Fibroblast of pulmonary artery (primary cell): ENCODE measurements at places on chromosomes 5 and 9.

- peak; percentile 71 for DNase-seq
Observed at GRCh38 chr5:36573438-36573837, 33.0 kb upstream of the SLC1A3 start.

GRCh38 chr5:53025487-53025886, 36.3 kb downstream of the ITGA2 start:
- DNase-seq, result no peak

DNA sequence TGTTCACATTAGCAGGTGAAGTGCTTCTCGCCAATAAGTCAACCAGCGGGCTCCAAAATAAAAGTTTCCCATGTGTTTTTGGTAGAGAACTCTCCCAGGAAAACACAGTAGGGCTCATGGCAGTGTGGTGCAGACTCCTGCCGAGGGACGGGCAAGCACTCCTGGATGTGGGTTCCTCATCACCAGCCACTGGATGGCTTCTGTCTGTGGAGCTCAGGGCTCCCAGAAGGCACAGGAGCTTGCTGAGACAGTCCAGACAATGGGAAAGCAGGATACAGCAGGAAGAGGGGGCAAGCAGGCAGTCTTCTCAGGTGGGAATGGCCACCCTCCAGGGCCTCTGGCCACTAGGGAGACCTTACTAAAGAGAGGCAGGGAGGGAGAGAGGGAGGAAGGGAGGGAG, 142.4 kb downstream of the HSD17B3 start:
- DNase-seq, result no peak

GRCh38 chr5:37208883-37209797, 40.0 kb downstream of the CPLANE1 start:
- DNase-seq, result peak; percentile 29

DNA sequence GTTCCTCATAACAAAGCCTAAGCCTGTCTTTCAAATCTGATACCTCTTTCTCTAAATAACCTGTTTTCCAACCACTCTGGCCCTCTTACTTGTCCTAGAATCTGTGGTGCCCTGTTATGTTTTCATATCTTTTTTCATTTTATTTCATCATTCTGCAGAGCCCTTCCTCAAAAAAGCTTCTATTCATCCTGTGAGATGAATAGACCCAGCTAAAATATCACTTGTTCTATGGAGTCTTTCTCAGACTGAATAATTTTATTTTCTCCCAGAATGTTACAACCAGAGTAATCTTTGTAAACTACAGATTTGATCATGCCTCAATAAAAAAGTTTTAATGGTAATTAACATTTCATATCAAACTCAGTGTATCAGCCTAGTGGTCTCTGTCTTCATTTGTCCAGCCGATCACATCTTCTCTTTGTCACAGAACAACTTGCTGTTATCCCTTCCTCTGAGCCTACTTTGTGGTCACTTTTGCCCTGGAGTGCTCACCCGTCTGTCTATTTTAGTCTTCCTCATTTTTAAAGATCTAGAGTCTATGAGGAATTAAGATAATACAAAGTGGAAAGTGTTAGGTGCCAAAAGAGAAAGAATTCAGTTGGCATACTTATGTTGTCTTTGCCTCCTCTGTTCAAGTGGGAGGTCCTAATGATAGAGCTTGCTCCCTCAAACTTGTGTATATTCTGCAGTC, 77.8 kb downstream of the ZCCHC7 start:
- DNase-seq, result no peak

GRCh38 chr9:133509179-133510083, 15.3 kb downstream of the MYMK start:
- DNase-seq, result no peak

DNA sequence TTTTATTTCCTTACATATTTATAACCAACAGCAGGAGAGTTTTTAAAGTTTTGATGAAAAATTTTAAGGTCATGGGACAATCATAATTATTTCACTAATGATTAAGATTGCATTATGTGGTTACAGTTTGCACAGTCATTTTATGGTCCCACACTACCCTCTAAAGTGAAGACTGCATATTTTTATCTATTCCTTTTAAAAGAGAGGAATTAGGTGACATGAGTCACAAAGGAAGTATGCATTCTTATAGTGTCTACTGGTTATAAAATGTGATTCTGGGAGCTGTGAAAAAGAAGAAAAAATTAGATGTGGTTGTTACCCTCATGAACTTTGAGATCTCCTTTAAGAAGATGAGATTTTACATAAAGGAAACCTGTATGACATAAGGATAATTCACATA, 87.9 kb upstream of the GRIA1 start:
- peak; percentile 10 for DNase-seq

DNA sequence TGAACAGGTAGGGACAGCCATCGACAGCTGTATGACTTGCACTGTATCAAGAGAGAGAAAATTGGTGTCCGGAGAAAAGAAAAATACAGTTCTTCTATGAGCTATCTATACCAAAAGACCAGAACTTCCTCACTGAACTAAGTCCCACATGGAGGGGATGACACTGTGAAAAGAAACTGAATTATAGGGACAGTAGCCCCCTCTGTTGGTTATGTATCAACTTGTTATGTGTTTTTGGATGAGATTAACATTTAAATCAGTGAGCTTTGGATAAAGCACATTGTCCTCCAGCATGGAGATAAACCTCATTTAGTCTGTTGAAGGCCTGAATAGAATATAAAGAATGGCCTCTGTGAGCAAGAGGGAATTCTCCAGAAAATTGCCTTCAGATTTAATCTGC, 176.6 kb upstream of the SH3GL2 start:
- peak; percentile 51 for DNase-seq

- no peak for DNase-seq
Observed at GRCh38 chr5:87405472-87406155, 7.1 kb downstream of the CCNH start.

- peak; percentile 77 for DNase-seq
Observed at GRCh38 chr5:134567641-134568336, 42.3 kb downstream of the JADE2 start.

DNA sequence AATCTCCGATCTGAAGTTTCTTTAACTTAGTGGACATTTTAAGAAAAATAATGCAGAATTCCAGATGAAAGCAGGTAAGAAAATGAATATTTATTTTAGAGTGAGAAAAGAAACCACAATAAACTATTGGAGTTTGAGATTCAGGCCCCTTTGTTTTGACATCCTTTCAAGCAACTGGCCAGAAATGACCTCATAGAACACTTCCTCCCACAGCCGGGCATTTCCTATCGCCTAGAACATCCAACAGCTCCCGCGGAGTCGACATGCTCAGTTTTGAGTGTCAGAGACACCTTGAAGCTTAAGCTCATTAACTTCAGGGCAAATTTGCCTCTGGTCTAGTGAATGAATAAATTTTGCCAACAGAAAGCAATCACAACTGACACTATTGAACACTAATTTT, 369.2 kb downstream of the TLE4 start:
- no peak for DNase-seq

- DNase-seq, result no peak
Observed at GRCh38 chr5:158847772-158848171, 251.9 kb downstream of the EBF1 start.

DNA sequence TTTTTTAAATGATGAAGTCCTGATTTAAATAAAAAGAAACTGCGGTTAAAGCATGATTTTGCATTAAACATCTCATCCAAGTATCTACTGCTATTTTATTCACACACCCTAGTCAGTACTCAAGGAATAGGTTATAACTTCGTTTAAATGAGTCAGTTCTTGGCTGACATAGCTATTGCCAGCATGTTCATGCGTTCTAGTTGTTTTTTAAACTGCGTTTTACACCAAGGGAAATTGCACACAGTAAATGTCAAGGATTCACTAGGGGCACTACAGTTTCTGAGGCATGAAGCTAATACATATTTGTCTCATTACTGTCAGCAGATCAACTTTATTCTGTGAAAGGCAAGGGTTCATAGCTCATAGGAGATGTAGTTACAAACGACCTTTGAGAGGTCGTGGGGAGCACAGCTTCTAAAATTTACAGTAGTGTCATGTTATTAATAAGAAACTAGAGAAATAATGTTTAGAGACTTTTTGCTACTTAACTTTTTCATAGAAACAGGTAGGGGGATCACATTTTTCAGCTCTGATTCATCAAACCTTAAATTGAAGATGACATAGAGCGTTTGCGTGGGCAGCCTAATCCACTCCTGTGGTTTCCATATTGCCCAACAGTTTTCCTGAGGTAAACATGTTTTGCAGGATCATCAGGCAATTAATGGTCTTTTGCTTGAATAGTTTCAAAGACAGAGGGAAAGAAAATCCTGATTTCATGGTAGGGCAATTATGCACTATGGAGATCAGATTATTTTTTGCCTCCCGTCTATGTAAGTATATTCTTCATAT, 2222.7 kb upstream of the WWC1 start:
- no peak for DNase-seq

DNA sequence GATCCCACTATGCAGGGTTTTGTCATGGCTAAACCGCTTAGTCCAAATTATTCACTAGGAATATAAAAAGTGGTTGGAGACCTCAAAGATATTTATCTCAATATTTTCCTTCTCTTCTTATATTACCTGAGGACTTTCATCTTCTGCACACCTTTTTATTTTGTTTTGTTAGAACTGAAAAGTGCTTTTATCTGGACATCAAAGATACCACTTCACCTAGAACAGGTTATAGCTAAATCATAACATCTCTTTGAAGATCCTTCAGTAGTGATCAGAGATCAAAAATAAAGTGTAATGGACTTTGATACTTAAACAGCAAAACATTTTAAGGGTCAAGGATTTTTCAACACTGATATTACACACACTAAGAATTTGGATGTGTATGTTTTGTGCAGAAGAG, 160.2 kb downstream of the MCTP1 start:
- DNase-seq, result no peak

- DNase-seq, result no peak
Observed at GRCh38 chr5:139878093-139878492, 82.5 kb downstream of the PSD2 start.

DNA sequence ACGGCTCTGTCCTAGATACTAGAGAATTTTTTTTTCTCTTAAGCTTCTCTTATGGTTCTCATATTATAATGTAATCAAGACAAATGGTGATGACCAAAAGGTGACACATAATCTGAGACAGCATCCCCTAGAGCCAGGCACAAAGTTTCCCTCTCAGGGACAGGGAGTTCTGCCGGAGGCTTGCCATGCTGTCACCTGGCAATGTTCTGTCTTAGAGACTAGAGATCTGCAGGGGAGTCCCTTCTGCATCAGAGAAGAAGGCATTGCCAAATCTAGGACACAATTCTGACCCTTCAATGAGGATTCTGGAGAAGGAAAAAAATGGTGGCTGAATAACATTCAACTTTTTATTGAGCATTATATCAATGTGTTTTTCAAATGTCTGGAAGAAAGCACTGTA, 261.2 kb upstream of the TRPC7 start:
- no peak for DNase-seq

GRCh38 chr9:5292141-5292540, 12.4 kb downstream of the RLN2 start:
- DNase-seq, result no peak

DNA sequence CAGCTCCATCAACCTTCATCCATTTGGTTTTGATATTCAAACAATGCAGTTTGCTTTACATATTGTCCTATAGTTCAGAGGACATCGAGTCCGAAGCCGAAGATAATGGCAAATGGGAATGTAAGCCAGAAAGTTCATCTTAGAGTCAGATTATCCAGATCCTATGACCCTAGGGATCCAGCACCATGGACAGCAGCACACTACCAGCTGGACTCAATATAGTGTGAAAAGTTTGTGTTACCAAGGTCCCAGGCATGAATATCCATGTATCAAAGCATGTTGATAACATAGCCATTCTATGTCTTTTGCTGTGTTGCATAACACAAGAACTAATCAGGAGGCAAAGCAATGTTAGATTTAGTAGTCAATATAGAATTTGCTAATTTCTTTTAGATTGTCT, 46.3 kb downstream of the FSTL4 start:
- peak; percentile 45 for DNase-seq

GRCh38 chr9:127104581-127105311, 17.7 kb downstream of the ANGPTL2 start:
- DNase-seq, result peak; percentile 70

GRCh38 chr5:33398501-33398900, 42.3 kb upstream of the TARS1 start:
- DNase-seq, result no peak
